Left ventricle myocardium inferior (tissue), 1 donor: ENCODE measurements at places on chromosomes 12 and 14. TPM values are rescaled to one million over a fixed set of nuclear protein-coding genes. Genes with fewer than 3 reads are reported as not detected.

- H3K4me1 ChIP-seq = peaks cover 6% of the 10 kb centered on the region
- H3K27ac ChIP-seq = no peak overlapping the region
- no peak overlapping the region for H3K4me3 ChIP-seq
- no peaks in the 10 kb centered on the region for H3K27me3 ChIP-seq
- DNase-seq = no peak
- H3K36me3 ChIP-seq = no peaks in the 10 kb centered on the region
These were observed 56.0 kb upstream of the ACSS3 start for GRCh38 chr12:81021834-81022233.

DNA sequence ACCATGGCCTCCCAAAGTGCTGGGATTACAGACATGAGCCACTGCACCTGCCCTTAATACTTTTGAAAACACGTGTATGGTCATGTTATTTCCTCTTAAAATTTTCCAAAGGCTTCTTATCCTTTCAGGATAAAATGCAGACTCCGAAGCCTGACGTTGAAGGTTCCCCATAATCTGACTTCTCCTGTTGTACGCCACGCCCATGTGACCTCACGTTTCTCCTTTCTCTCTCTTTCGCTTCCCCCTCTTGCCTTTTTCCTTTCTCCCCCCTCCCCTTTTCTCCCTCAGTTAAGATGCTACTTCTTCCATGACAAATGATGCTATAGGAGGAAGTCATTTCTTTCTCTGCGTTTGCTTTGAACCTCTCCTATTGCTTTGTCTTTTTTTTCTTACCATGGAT is 266.0 kb downstream of the FBXL14 start:
- peaks cover 21% of the 10 kb centered on the region for H3K4me1 ChIP-seq
- no peaks in the 10 kb centered on the region for H3K36me3 ChIP-seq
- H3K4me3 ChIP-seq = no peak overlapping the region
- peak; percentile 47 for DNase-seq
- no peak overlapping the region for H3K27ac ChIP-seq

DNA sequence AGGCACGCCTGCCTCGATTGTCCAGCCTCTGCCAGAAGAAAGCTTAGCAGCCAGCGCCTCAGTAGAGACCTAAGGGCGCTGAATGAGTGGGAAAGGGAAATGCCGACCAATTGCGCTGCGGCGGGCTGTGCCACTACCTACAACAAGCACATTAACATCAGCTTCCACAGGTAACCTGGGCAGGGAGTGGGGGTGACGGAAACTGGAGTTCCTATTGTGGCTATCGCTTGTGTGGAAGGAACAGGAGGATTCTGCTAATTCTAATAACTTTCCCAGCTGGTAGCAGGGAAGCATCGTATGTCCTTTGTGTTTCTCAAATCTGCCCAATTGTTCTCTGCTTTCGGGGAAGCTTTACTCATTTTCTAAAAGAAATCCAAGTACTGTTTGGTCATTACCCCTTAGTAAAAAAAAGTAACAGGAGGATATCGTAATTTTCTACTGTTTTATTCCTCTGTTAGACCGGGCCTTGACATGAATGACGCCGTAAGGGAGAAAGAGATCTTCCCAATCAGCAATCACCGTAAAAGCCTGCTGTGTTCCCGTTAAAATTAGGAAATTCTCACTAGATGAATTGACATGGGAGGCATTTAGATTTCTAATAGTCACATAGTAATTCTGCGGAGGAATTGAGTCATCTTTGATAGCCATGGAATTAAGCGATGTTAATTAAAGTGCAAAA is 449 bp downstream of the THAP2 start:
- peaks cover 57% of the 10 kb centered on the region for H3K4me1 ChIP-seq
- peak overlapping the region; percentile 95 for H3K27ac ChIP-seq
- no peaks in the 10 kb centered on the region for H3K27me3 ChIP-seq
- peak overlapping the region; percentile 82 for H3K4me3 ChIP-seq

JAG2 gene
- total RNA-seq = 26.1 TPM

WSCD2 gene
- 0.14 TPM for total RNA-seq

DNA sequence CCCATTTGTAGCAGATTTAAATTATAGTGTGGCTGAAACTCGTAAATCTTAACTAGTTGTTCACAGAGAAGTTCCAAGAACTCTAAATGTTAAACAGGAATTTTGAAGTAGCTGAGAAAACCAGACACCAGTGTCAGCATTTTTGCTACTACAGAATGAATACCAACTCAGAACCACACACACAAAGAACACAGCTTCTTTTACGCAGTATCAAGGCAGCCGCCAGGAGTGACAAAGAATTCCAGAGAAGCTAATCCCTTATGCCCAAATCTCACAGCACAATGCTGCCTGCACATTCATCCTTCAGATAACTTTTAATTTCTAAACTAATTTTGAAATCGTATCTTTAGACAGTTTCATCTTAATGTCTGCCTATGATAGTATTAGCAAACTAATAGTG is 37.4 kb downstream of the SLC6A15 start:
- no peaks in the 10 kb centered on the region for H3K36me3 ChIP-seq
- no peaks in the 10 kb centered on the region for H3K27me3 ChIP-seq
- no peak overlapping the region for H3K27ac ChIP-seq
- no peak overlapping the region for H3K4me3 ChIP-seq
- DNase-seq = no peak

DNA sequence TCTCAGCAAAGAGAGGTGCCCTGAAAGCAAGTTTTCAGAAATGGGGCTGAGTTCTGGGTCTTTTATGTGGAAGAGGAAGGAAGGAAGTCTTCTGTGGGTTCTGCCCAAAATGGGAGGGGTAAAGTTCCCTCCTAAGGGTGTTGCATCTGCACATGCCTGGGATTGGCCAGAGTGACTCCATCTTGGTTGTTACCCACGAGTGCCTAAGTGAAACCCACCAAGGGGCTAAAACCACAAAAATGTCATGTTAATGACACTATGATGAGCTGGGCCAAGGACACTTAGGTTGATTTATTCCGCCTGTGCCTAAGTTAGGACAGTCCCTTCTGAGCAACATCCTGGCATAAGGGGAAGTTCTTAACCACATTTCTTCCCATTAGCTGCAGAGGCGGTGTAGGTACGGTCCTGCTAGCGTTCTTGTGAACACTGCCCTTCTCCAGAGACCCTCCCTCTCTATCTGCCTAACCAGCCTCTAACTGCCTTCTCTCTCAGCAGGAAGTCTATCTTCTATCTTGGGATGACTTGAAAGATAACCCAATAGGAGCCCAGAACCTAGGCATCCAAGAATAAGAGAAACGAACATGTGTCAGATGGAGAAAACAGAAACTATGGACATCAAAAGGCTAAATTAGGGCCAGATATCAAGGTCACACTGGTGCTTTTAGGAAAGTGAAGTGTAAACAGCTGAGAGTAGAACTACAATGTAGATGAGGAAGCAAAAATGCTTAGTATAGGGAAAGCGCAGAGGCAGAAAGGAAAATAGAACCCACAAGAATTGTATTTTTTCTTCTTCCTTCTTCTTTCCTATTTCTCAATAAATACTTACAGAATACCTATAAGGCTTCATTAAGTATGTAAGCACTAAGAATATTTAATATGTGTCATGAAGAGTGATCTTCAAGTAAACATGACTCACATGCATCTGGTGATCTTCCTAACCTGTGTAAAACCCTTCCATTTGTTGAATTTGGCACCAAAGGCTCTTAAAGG is 104.2 kb upstream of the AMN1 start:
- H3K4me1 ChIP-seq = no peaks in the 10 kb centered on the region
- H3K4me3 ChIP-seq = no peak overlapping the region
- peak overlapping the region; percentile 27 for H3K27ac ChIP-seq
- H3K27me3 ChIP-seq = no peaks in the 10 kb centered on the region

- H3K27ac ChIP-seq = no peak overlapping the region
- H3K36me3 ChIP-seq = no peaks in the 10 kb centered on the region
- no peak overlapping the region for H3K4me3 ChIP-seq
- H3K27me3 ChIP-seq = no peaks in the 10 kb centered on the region
These were observed 119.2 kb downstream of the ETNK1 start for GRCh38 chr12:22744197-22744596.

GRCh38 chr14:38339696-38340095 is 83.8 kb upstream of the CLEC14A start:
- no peaks in the 10 kb centered on the region for H3K36me3 ChIP-seq
- H3K4me1 ChIP-seq = no peaks in the 10 kb centered on the region
- no peak overlapping the region for H3K4me3 ChIP-seq
- DNase-seq = no peak
- no peaks in the 10 kb centered on the region for H3K27me3 ChIP-seq

VSIG10 gene
- 12.1 TPM for total RNA-seq

GRCh38 chr12:38898001-38898684 is 7.2 kb downstream of the CPNE8 start:
- peaks cover 45% of the 10 kb centered on the region for H3K4me1 ChIP-seq
- no peaks in the 10 kb centered on the region for H3K36me3 ChIP-seq
- H3K27ac ChIP-seq = no peak overlapping the region

MAP3K9 gene
- total RNA-seq = 1.9 TPM

GRCh38 chr12:13436696-13437391 is 240.3 kb downstream of the EMP1 start:
- DNase-seq = no peak
- peaks cover 63% of the 10 kb centered on the region for H3K27me3 ChIP-seq
- no peak overlapping the region for H3K4me3 ChIP-seq

MUCL1 gene
- total RNA-seq = not detected

CRACR2A gene
- total RNA-seq = 7.6 TPM

GRCh38 chr12:91620992-91621391 is 438.4 kb upstream of the DCN start:
- no peaks in the 10 kb centered on the region for H3K27me3 ChIP-seq
- no peak overlapping the region for H3K27ac ChIP-seq
- H3K36me3 ChIP-seq = no peaks in the 10 kb centered on the region
- H3K4me1 ChIP-seq = no peaks in the 10 kb centered on the region

RPGRIP1 gene
- 0.30 TPM for total RNA-seq

- no peaks in the 10 kb centered on the region for H3K36me3 ChIP-seq
- peak overlapping the region; percentile 33 for H3K27ac ChIP-seq
- no peaks in the 10 kb centered on the region for H3K27me3 ChIP-seq
- DNase-seq = no peak
- H3K4me1 ChIP-seq = no peaks in the 10 kb centered on the region
These were observed 1122.4 kb upstream of the USP15 start for GRCh38 chr12:61137677-61138414.

PMCH gene
- total RNA-seq = not detected

- H3K27me3 ChIP-seq = no peaks in the 10 kb centered on the region
- no peak overlapping the region for H3K4me3 ChIP-seq
- DNase-seq = no peak
These were observed 24.5 kb upstream of the DUSP6 start for GRCh38 chr12:89376844-89377243.

NRL gene
- total RNA-seq = 1.5 TPM

DNA sequence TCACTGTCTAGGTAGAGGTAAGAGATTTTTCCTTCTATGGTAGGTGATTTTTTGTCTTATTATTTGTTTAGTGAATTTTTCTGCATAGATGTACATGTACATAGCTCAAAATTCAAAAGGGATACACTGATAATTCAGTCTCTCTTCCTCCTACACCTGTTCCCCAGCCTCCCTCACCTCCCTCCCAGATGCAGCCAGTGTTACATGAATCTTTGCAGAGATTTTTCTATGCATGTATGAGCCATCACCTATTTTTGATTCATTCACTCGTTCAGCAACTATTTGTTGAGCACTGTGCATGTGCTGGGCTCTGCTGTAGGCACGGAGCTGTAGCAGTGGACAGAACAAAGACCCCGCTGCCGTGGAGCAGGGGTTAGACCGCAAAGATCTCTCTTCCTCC is 218.9 kb downstream of the AACS start:
- no peak overlapping the region for H3K4me3 ChIP-seq
- H3K36me3 ChIP-seq = no peaks in the 10 kb centered on the region
- no peaks in the 10 kb centered on the region for H3K4me1 ChIP-seq
- no peak overlapping the region for H3K27ac ChIP-seq
- H3K27me3 ChIP-seq = peaks cover 54% of the 10 kb centered on the region

PLEK2 gene
- total RNA-seq = not detected

DNA sequence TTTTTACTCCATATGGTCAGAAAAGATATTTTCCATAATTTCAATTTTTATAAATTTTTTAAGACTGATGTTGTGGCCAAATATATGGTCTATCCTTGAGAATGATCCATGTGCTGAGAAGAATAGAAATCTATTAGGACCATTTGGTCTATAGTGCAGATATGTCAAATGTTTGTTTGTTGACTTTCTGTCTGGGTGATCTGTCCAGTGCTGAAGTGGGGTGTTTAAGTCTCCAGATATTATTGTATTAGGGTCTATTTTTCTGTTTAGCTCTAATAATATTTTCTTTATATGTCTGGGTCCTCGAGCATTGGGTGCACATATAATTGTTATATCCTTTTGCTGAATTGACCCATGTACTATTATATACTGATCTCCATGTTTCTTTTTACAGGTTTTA is 308.9 kb upstream of the LMO3 start:
- H3K4me3 ChIP-seq = no peak overlapping the region
- no peaks in the 10 kb centered on the region for H3K36me3 ChIP-seq
- H3K27ac ChIP-seq = no peak overlapping the region
- no peaks in the 10 kb centered on the region for H3K27me3 ChIP-seq

GRCh38 chr12:42008996-42009395 is 135.7 kb downstream of the GXYLT1 start:
- H3K27me3 ChIP-seq = no peaks in the 10 kb centered on the region
- H3K4me3 ChIP-seq = no peak overlapping the region
- no peaks in the 10 kb centered on the region for H3K4me1 ChIP-seq
- DNase-seq = no peak
- H3K36me3 ChIP-seq = no peaks in the 10 kb centered on the region
- H3K27ac ChIP-seq = no peak overlapping the region

GRCh38 chr12:28033538-28033915 is 61.0 kb upstream of the PTHLH start:
- H3K4me1 ChIP-seq = no peaks in the 10 kb centered on the region
- no peak overlapping the region for H3K4me3 ChIP-seq
- no peaks in the 10 kb centered on the region for H3K36me3 ChIP-seq
- DNase-seq = no peak
- no peak overlapping the region for H3K27ac ChIP-seq

PROX2 gene
- not detected for total RNA-seq

GRCh38 chr12:13045816-13046215 is 1.6 kb downstream of the FAM234B start:
- peaks cover 23% of the 10 kb centered on the region for H3K4me1 ChIP-seq
- no peak for DNase-seq
- no peaks in the 10 kb centered on the region for H3K36me3 ChIP-seq
- no peak overlapping the region for H3K4me3 ChIP-seq

- H3K4me3 ChIP-seq = no peak overlapping the region
- no peaks in the 10 kb centered on the region for H3K4me1 ChIP-seq
- H3K36me3 ChIP-seq = no peaks in the 10 kb centered on the region
These were observed 223.9 kb downstream of the ADGRD1 start for GRCh38 chr12:131177599-131177998.

SERPINA1 gene
- 4.4 TPM for total RNA-seq

DNA sequence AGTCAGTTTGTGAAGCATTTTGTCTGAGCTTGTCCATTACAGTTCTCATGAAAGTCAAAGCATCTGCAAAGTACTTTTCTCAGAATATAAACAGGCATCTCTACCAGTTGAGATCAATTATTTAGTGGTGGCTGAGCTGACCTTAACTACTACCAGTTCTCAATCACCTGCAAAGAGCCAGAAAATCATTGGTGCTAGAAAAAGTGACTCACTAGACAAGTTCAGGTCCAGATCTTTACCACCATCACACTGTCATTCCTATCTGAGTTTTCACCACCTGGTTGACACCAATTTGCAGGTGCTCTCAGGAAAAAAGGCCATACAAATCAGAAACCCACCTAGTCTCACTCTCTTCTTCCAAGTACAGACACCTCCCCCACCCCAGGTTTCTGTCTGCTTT is 33.3 kb downstream of the ITPR2 start:
- DNase-seq = no peak
- peaks cover 8% of the 10 kb centered on the region for H3K4me1 ChIP-seq
- no peak overlapping the region for H3K4me3 ChIP-seq

GRCh38 chr12:85329913-85330312 is 49.9 kb downstream of the ALX1 start:
- H3K36me3 ChIP-seq = no peaks in the 10 kb centered on the region
- H3K27ac ChIP-seq = no peak overlapping the region
- no peak overlapping the region for H3K4me3 ChIP-seq
- H3K27me3 ChIP-seq = no peaks in the 10 kb centered on the region
- DNase-seq = no peak
